ENCODE measurements at places on chromosomes 12 and 14.

GRCh38 chr14:105858676-105859025, 332.3 kb downstream of the TMEM121 start:
- DNase-seq: no peak

DNA sequence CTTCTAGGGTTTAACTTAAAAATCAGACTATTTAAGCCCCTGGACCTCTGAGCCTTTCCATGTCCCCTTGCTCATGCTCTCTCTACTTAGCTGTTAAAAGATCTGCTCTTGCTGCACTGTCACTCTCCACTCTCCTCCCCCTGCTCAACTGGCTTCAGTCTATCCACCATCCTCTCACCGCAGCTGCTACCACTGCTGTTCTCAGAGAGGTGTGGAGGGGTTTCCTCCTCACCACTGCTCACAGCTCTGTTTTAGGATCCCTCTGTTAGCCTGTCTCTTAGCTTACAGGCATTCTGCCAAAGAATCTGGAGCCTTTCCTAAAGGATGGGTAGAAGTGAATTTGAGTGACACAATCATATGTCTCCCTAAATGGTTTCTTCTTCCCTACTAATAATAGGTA, 43.7 kb upstream of the ATP2B1 start:
- DNase-seq: no peak

DNA sequence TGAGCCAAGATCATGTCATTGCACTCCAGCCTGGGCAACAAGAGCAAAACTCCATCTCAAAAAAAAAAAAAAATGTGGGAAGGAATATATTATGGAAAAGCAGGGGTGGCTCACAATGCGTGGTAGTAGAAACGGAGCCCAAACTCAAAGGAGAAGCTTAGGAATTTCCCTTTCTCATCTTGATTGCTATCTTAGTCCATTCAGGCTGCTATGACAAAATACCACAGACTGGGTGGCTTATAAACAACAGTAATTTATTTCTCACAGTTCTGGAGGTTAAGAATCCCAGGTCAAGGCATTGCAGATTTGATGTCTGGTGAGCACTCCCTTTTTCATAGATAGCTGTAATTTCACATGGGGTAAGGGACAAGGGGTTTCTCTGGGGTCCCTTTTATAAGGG, 153.8 kb upstream of the KRR1 start:
- no peak for DNase-seq

DNA sequence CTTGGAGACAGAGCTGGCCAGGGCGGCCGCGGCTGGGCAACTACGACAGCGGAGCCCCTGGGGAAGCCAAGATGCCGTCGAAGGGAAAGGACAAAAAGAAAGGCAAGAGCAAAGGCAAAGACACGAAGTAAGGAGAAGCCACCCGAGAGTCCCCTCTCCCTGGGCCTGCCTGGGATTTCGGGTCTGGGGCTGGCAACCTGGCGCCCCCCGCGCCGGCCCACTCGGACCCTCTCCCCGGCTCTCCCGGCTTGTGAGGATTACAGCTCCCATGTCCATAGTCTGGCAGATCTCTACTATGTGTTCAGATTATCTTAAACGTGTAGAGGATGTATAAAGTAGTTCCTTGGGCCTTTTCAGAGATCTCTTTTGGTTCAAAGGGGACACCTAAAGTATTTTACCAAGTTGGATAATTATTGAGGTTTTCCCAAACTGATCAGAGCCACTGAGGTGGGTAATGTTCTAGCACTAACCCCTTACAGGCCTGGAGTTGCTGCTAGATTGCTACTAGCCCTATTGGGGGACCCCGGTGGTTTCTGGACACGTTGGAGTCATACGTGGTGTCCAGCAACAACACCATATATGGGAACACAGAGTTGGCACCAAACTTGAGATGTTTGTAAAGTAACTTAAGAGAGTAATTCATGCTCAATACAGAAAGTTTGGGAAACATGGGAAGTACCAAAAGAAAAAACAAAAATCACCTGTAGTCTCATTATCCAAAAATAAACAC, 424 bp downstream of the BBOF1 start:
- no peak for DNase-seq

Data from central memory CD8-positive, alpha-beta T cell (primary cell).